CD8-positive, alpha-beta memory T cell (primary cell): ENCODE measurements at places on chromosomes 5 and 9. TPM values are rescaled to one million over a fixed set of nuclear protein-coding genes. Genes with fewer than 3 reads are reported as not detected.

Gene APBA1
- not detected for polyA plus RNA-seq

Gene PTCD2
- polyA plus RNA-seq = 2.6 TPM

Gene CCNO
- polyA plus RNA-seq = 0.12 TPM

Gene PCDHA7
- polyA plus RNA-seq = not detected

Gene HAPLN1
- not detected for polyA plus RNA-seq

Gene ZNF484
- 4.0 TPM for polyA plus RNA-seq

Gene PCAT7
- not detected for polyA plus RNA-seq

Gene SLC6A18
- not detected for polyA plus RNA-seq

Gene SAXO1
- polyA plus RNA-seq = not detected

Gene TLX3
- not detected for polyA plus RNA-seq

GRCh38 chr5:9067154-9067553 is 478.7 kb downstream of the SEMA5A start:
- H3K4me1 ChIP-seq = no peaks in the 10 kb centered on the region
- H3K27ac ChIP-seq = no peak overlapping the region
- H3K27me3 ChIP-seq = no peaks in the 10 kb centered on the region
- H3K4me3 ChIP-seq = no peak overlapping the region
- DNase-seq = no peak
- no peaks in the 10 kb centered on the region for H3K36me3 ChIP-seq

GRCh38 chr5:8765886-8766285 is 780.0 kb downstream of the SEMA5A start:
- H3K27ac ChIP-seq = no peak overlapping the region
- DNase-seq = no peak
- no peaks in the 10 kb centered on the region for H3K4me1 ChIP-seq
- H3K4me3 ChIP-seq = no peak overlapping the region
- H3K36me3 ChIP-seq = no peaks in the 10 kb centered on the region
- H3K27me3 ChIP-seq = no peaks in the 10 kb centered on the region

GRCh38 chr9:96038914-96039313 is 163.4 kb downstream of the ERCC6L2 start:
- H3K4me3 ChIP-seq = no peak overlapping the region
- DNase-seq = no peak
- no peak overlapping the region for H3K27ac ChIP-seq
- no peaks in the 10 kb centered on the region for H3K4me1 ChIP-seq
- no peaks in the 10 kb centered on the region for H3K36me3 ChIP-seq

DNA sequence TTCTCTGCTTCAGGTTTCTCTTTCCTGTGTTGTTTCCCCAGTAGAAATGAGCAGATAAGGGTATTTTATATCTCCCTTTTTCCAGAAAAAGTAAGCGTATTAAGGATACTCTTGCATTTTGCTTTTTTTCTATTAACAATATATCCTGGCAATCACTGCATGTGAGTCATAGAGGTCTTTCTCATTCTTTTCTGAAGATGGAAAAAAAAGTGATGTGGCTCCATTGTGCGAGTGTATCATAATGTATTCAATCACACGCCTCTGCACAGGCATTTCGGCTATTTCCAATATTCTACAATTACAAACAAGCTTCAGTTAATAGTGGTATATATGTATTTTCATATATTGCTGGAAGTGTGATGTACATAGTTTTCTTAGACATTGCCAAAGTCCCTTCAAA is 155.9 kb downstream of the MED27 start:
- no peaks in the 10 kb centered on the region for H3K27me3 ChIP-seq
- H3K4me1 ChIP-seq = no peaks in the 10 kb centered on the region
- no peak for DNase-seq
- H3K36me3 ChIP-seq = no peaks in the 10 kb centered on the region

- no peak for DNase-seq
- H3K4me1 ChIP-seq = peaks cover 17% of the 10 kb centered on the region
- no peak overlapping the region for H3K4me3 ChIP-seq
- no peaks in the 10 kb centered on the region for H3K36me3 ChIP-seq
Measured at GRCh38 chr5:156896546-156896945, 46.5 kb downstream of the PPP1R2B start.

GRCh38 chr9:77215874-77216273 is 38.5 kb downstream of the VPS13A start:
- DNase-seq = no peak
- no peaks in the 10 kb centered on the region for H3K27me3 ChIP-seq
- no peaks in the 10 kb centered on the region for H3K4me1 ChIP-seq

GRCh38 chr5:173056783-173057061 is 570 bp downstream of the CREBRF start:
- peaks cover 32% of the 10 kb centered on the region for H3K4me1 ChIP-seq
- peak overlapping the region; percentile 83 for H3K27ac ChIP-seq
- DNase-seq = no peak
- H3K4me3 ChIP-seq = peak overlapping the region; percentile 80
- H3K36me3 ChIP-seq = no peaks in the 10 kb centered on the region

DNA sequence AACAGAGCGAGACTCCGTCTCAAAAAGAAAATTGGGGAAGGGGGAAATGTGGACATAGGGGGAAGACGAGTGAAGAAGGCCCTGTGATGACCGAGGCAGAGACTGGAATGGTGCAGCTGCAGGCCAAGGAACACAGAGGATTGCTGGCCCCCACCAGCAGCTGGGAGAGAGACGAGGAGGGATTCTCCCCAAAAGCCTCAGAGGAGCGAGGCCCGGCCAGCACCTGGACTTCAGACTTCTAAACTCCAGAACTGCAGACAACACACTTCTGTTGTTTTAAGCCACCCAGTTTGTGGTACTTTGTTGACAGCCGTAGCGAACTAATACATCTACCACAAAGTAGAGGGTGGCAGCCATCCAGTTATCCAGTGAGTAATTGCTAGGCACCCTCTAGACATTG is 124.6 kb downstream of the ATPSCKMT start:
- DNase-seq = no peak
- H3K27me3 ChIP-seq = no peaks in the 10 kb centered on the region
- H3K27ac ChIP-seq = no peak overlapping the region
- H3K4me1 ChIP-seq = no peaks in the 10 kb centered on the region
- H3K36me3 ChIP-seq = no peaks in the 10 kb centered on the region

- H3K4me1 ChIP-seq = no peaks in the 10 kb centered on the region
- no peaks in the 10 kb centered on the region for H3K36me3 ChIP-seq
- no peak for DNase-seq
- no peak overlapping the region for H3K27ac ChIP-seq
Measured at GRCh38 chr5:74538206-74538661, 102.3 kb downstream of the ENC1 start.

GRCh38 chr9:33032865-33033264 is 7.8 kb downstream of the DNAJA1 start:
- H3K27me3 ChIP-seq = no peaks in the 10 kb centered on the region
- no peak overlapping the region for H3K4me3 ChIP-seq
- no peak for DNase-seq
- H3K27ac ChIP-seq = no peak overlapping the region
- H3K4me1 ChIP-seq = peaks cover 18% of the 10 kb centered on the region

DNA sequence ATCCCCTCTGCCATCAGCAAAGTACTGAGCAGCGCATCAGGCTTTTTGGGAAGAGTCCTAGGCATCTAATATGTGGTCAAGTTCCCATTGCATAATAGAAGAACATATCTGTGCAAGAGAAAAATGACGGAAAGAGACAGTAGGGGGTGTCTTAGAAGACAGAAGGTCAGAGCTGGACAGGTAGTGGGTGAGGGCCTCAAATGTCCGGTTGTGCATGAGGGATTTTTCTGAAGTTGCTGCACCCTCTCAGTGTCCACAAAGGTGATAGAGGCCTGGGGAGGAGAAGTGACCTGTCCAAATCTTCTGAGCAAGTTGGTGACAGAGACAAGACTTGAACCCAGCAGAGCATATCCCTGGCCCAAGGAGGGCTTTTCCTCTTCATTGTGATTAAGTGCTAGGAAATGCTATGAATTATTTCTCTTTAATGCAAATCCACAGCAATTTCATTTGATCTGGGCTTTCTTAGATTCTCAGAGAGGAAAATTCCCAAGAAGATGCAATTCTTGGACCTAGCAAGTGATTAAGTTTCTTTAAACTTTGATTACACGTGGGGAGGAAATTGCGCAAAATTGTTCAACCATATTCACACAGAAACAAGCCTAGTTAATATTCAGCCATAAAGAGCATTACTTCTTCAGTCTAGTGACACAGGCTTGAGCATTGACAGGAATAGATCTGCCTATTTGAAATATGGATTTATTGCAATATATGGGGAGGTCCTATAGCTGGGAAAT is at the start of gene OR2S2:
Gene OR2S2, minus strand, starts transcription at position 51 of the 734 bp plus-strand sequence. CDS start 56 bp downstream, outside the sequence.
- no peaks in the 10 kb centered on the region for H3K4me1 ChIP-seq
- no peaks in the 10 kb centered on the region for H3K36me3 ChIP-seq
- no peak within 1 kb of the TSS for H3K27ac ChIP-seq
- peaks cover 4% of the 10 kb centered on the region for H3K27me3 ChIP-seq
